ENCODE measurements at places on chromosomes 6 and 20.

DNA sequence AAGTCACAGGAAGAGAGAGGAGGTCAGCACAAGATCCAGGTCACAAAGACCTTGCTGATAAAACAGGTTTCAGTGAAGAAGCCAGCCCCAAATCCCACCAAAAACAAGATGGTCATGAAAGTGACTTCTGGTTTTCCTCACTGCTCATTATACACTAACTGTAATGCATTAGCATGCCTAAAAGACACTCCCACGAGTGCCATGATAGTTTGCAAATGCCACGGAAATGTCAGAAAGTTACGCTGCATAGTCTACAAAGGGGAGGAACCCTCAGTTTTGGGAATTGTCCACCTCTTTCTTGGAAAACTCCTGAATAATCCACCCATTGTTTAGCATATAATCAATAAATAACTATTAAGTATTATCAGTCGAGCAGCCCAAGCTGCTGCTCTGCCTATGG is 427.2 kb downstream of the RFPL4B start:
- DNase-seq: no peak

GRCh38 chr6:139647016-139647415 is 272.6 kb upstream of the CITED2 start:
- no peak for DNase-seq

GRCh38 chr6:158559338-158559894 is 475 bp upstream of the TMEM181 start:
- DNase-seq: no peak

DNA sequence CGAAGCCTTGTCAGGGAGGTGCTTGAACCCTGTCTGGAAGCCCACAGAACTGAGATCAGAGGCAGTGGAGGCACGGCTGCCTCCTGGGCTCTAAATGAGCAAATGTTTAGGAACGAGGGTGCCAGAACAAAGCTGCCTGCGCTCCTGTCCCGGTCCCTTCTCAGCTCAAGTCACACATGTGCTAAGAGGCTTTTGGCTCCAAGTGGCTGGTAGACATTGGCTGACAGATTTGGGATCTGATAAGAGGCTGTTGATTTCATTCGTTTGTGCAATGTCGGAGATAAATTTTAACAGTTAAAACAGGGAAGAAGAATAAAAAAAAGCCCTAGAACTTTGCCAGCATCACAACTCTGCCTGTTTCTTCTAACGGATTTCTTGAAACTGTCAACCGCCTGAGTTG is 191.8 kb downstream of the NRN1 start:
- no peak for DNase-seq

DNA sequence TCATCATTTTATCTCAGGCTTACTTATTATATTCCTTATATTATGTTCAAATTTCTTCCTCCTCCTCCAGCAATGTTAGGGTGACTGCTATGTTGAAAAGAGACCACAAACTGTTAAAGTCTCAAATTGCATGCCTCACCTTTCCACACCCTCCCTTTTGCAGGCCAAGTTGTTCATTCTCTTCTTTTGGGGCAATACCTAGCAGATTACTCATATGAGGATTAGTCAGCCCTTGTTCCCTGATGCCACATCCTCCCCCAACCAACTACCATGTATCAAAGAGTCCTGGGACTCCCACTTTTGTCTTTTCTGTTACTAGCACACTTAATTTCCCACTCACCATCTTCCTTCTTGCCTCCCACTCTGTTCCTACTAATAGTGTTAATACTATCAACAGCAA is 434.7 kb downstream of the BCKDHB start:
- peak; percentile 89 for DNase-seq

- no peak for DNase-seq
These were observed 837.3 kb downstream of the DHX35 start for GRCh38 chr20:39799366-39799965.

DNA sequence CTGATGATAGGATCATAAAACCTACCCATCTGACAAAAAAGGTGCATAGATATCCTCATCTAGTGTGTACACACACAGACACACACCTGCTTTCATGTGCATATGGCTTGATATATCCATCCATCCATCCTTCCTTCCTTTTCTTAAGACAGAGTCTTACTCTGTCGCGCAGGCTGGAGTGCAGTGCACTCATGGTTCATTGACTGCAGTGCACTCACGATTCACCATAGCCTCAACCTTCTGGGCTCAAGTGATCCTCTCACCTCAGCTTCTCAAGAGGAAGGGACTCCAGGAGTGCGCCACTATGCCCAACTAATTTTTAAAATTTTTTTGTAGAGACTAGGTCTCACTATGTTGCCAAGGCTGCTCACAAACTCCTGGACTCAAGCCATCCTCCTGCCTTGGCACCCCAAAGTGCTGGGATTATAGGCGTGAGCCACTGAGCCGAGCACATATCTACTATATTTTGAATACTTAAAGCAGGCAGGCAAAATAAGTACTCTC is 27.1 kb downstream of the ADNP start:
- no peak for DNase-seq

GRCh38 chr20:7841291-7841970 is 98.8 kb downstream of the HAO1 start:
- DNase-seq: peak; percentile 57

GRCh38 chr20:32304131-32304746 is 26.8 kb downstream of the KIF3B start:
- DNase-seq: no peak

GRCh38 chr20:38214256-38215193 is 46.0 kb downstream of the KIAA1755 start:
- DNase-seq: no peak

DNA sequence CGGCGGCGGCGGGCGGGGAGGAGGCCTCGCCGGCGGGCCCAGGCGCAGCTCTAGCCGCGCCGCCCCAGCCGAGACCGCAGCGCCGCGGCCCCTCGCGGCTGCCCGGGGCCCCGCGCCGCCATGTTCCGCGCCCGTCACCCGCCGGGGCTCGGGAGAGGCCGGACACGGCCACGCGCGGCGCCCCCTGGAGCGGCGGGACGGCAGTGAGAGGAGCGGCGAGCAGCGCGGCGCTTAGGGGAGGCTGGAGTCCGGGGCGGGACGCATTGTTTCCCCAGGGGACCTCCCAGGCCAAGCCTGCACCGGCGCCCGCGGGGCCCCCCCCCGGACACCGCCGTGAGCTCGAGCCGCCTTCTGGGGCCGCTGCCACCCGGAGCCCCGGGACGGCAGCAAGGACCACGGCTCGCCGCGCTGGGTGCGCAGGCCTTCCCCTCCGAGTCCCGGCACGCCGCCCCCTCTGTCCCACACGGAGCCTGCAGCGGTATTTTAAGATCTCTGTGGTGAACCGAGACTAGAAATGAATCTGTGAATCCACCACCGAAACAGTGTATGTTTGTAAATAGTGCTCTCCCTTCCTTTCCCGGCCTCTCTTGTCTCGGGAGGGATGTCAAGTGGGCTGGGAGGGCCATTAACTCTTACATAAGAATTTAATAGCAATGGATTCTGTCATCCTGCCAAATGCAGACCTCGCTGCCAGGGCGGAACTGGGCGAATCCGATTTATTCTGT is 424 bp upstream of the KIF13A start:
- peak; percentile 71 for DNase-seq

- DNase-seq: peak; percentile 57
These were observed 37.7 kb downstream of the FOXO3 start for GRCh38 chr6:108598305-108598863.
